ENCODE measurements at places on chromosomes 1 and 21.

- DNase-seq: no peak
Measured at GRCh38 chr1:22259551-22260282, 116.8 kb upstream of the WNT4 start.

- no peak for DNase-seq
Measured at GRCh38 chr1:41370756-41371420, 9.7 kb downstream of the FOXO6 start.

- DNase-seq: no peak
Measured at GRCh38 chr1:7552402-7552801, 218.7 kb upstream of the VAMP3 start.

GRCh38 chr1:22141554-22142314 is 1.2 kb downstream of the WNT4 start:
- no peak for DNase-seq

DNA sequence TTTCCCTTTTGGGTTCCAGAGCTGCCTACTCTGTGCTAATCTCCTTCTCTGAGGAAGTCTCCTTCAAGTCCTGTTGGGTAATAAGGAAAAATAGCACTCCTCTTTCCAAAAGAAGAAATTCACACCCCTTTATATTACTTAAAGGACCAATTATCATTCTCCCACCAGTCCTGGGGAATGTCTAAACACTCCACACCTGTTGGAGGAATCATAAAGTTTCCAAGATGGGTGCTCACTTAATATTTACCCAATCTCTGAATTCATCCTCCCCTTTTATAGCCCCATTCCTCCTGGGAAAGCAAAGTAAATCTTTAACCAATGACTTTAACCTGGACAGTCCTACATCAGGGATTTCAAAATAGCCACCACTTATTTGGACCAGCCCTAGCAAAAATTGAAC is 873.1 kb downstream of the KCNT2 start:
- no peak for DNase-seq

DNA sequence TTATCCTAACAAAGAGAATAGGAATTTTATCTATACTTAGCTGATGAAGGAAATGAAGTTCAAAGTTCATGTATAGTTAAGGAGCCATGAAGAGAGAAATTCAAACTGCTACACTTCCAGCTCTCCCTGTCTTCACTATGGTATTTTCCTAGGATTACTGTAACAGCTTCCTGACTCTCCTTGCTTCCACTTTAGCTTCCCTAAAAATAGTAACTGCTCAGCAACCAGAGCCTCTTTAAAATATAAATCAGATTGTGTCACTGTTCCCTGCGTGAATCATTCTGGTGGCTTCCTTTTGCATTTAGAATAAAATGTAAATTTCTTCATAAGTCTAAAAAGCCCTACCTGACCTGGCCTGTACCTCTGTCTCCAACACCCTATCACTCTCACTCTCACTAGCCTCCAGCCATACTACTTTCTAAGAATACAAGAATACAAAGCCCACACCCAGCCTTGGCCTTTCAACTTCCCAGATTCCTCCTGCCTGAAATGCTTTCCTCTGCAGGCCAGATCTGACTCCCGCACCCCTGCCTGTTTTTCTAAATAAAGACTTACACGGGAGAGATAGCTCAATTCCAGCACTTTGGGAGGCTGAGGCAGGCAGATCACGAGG is 30.5 kb downstream of the OR10J1 start:
- no peak for DNase-seq

- DNase-seq: no peak
Measured at GRCh38 chr1:209838537-209838936, 10.8 kb downstream of the UTP25 start.

- no peak for DNase-seq
Measured at GRCh38 chr1:151635479-151636072, 23.7 kb downstream of the SNX27 start.

- DNase-seq: no peak
Measured at GRCh38 chr1:33260439-33260838, 4.1 kb downstream of the ZNF362 start.

GRCh38 chr1:56068210-56068609 is 511.2 kb downstream of the PLPP3 start:
- DNase-seq: no peak

GRCh38 chr1:27116232-27116631 is 38.7 kb downstream of the SLC9A1 start:
- no peak for DNase-seq

GRCh38 chr1:23356471-23357137 is 12.5 kb upstream of the HNRNPR start:
- no peak for DNase-seq

- DNase-seq: no peak
Measured at GRCh38 chr1:16017461-16018303, at the start of gene HSPB7. HSPB7 (minus strand) TSS chr1:16018043; CDS start chr1:16017963, 80 bp downstream.

GRCh38 chr1:15997637-15998280 is 6.3 kb upstream of the SRARP start:
- no peak for DNase-seq

DNA sequence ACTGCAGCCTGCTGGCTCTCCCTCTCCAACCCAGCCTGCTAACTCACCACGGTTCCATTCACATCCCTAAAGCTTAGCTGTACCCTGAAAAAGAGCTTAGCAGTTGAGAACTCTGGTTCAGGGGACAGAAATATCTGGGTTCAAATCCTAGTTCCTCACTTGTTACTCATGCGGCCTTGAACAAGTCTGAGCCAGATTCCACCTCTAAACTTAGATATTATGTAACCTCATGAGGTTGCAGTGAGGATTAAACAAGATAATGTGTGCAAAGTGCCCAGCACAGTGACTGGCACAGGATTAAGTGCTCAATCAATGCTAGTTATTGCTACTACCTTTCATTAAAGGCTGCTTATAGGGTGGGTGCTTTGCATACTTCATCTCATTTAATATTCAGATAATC is 41.3 kb upstream of the DHCR24 start:
- no peak for DNase-seq

GRCh38 chr1:234854645-234855039 is 244.7 kb upstream of the IRF2BP2 start:
- DNase-seq: no peak

DNA sequence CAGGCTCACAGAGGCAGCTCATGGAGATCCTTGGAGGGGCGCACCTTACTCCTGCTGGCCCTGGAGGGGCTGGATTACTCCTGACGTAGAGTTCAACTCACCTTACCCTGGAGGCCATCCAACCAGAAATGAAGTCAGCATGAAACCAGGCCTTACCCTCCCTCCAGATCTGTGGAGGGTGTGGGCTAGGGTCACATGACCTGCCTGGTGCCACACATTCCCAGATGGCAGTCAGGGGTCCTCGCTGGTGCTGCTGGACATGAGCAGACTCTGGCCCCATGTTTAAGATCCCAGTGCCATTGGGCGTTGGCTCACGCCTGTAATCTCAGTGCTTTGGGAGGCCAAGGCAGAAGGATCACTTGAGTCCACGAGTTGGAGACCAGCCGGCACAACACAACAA is 4.5 kb downstream of the C21orf58 start:
- DNase-seq: no peak

DNA sequence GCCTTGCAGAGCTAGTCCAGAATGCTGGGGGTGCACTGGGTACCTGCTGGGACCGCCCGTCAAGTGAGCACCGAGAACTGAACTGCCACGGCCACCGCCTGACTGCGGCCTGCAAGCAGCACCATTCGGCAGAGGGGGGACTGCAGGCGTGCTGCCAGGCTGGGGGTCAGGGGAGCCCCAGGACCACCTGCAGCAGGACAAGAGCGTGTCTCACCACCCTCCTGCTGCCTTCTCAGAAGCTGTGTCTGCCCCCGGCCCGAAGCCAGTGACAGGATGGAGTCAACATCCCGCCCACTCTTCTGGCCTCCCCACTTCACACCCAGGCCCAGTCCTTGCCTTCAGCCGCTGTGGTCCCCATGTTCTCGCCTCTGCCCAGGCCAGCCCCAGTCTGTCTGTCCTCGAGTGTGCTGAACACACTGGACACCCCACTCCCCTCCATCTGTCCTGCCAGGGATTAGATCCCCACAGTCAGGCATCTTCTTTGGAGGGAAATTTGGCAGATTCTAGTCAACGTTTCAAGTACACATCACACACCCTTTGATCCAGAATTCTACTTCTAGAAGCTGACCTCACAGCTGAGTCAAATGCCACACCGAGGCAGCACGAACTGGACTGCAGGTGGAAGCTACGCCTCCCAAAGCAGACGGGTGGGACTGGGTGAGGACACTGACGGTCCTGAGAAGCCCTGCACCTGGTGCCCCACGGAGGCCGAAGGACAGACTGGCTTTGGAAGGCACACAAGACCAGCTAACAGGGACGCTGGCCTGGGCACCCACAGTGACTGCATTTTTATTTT is 26.0 kb downstream of the PTTG1IP start:
- DNase-seq: no peak

GRCh38 chr1:93591676-93592550 is 89.7 kb downstream of the BCAR3 start:
- DNase-seq: peak; percentile 24

- no peak for DNase-seq
Measured at GRCh38 chr1:223533708-223534107, 131.8 kb downstream of the CAPN8 start.

- no peak for DNase-seq
Measured at GRCh38 chr1:119882132-119883049, 13.9 kb downstream of the ADAM30 start.

GRCh38 chr1:63600248-63600647 is 7.0 kb downstream of the PGM1 start:
- no peak for DNase-seq

- DNase-seq: no peak
Measured at GRCh38 chr1:9009438-9010370, 16.5 kb downstream of the SLC2A7 start.

- DNase-seq: no peak
Measured at GRCh38 chr1:109668123-109668775, 392 bp downstream of the GSTM2 start.

- no peak for DNase-seq
Measured at GRCh38 chr1:88462096-88462487, 222.0 kb upstream of the PKN2 start.

- DNase-seq: no peak
Measured at GRCh38 chr1:216183454-216183853, 239.8 kb downstream of the USH2A start.

- DNase-seq: no peak
Measured at GRCh38 chr21:17725339-17725738, 93.8 kb downstream of the C21orf91 start.

DNA sequence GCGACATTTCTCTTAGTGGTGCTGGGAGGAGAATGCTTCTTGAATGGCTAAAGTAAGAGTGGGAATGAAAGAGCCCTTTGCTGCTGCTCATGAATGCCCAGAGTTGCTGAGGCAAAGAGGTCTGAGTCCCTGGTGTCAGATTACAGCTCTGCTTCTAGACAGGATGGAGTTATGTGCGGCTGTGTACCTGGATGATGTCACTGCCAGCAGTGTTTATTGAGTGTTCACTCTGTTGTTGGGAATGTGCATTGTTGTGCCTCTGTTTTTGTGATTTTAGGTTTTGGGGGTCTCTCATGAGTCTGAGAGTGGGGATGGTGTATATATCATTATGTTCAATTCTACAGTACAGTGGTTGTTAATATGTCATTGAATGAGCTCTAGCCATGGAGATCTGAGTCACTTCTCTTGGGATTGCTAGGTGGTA is 2.7 kb downstream of the CDC14A start:
- DNase-seq: no peak
